ENCODE measurements at places on chromosomes 4 and X.
A peak's percentile ranks its signal among the peaks of the same experiment; 100 is the strongest.

- no peak for DNase-seq
Measured at GRCh38 chr4:177080388-177080787, 229.3 kb upstream of the NEIL3 start.

GRCh38 chr4:138188406-138189084, 53.6 kb downstream of the SLC7A11 start:
- DNase-seq: no peak

GRCh38 chr4:14167876-14168510, 540.5 kb upstream of the BOD1L1 start:
- DNase-seq: no peak

GRCh38 chr4:78542373-78542772, 9.2 kb upstream of the ANXA3 start:
- no peak for DNase-seq

- DNase-seq: no peak
Measured at GRCh38 chr4:181127171-181127570, 1116.0 kb upstream of the TENM3 start.

DNA sequence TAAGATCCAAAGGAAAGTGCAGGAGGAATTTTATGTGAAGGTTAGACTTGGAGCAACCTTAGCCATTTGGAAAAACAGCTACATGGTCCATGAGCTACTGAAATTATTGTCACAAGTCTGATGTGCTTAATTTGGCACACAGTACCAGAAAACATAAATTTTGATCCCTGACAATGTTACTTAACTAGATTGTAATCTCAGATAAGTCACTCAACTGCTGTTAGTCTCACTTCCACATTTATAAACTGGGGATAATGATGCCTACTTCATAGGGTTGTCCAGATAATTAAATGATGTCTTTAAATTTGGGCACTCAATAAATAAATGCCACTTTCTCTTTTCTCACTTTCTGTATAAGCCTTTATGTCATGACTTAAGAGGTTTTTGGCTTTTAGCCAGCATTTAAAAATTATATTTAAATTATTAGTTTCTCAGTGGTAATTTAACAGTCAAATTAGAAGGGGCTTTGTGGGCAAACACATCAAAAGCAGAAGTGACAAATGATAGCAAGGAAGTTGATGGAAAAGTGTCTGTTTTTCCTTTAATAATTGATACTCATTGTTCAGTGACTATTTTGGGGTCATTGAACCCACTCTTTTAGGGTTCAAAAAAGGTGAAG, 58.3 kb downstream of the PAQR3 start:
- DNase-seq: no peak

DNA sequence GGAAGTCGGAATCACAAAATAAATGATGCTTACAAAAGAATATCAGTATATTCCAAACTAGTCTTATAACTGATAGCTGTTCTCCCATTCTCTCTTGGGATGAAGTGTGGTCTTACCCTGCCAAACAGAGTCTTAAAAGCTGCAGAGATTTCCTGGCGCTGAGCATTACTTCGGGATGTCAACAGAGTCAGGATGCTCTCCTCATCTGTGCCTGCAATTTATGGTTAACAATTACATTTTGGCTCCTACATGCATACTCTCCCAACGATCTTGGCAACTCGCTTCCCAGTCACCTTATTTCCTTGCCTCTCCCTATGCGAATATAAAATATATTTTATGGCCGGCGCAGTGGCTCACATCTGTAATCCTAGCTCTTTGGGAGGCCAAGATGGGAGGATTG, 12.2 kb downstream of the ANXA5 start:
- no peak for DNase-seq

- peak; percentile 38 for DNase-seq
Measured at GRCh38 chrX:44343412-44344141, at the start of gene EFHC2. Gene EFHC2, minus strand, starts transcription at chrX:44343672. Its CDS starts 84 bp downstream, at chrX:44343588.

- DNase-seq: no peak
Measured at GRCh38 chrX:65300104-65300809, 234.3 kb downstream of the LAS1L start.

DNA sequence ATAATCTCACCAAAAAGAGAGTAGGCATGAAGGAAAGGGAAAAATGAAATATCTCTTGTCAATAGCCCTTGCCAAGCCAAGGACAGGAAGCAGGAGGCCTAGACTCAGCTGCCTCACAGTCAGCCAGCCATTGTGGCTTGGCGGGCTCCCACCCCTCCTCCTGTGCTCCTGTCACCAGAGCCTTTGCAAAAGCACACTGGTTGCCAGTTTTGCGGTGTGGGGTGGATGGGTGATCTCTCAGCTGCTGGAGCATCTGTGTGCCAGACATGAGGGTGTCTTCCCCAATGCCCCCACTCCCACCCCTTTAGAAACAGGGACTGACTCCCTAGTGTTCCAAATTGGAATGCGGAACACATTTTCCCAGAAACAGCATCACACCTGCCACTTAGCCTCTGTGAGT, 26.1 kb downstream of the ARHGEF6 start:
- no peak for DNase-seq

- DNase-seq: no peak
Measured at GRCh38 chr4:119125931-119126330, 9.7 kb upstream of the MYOZ2 start.

DNA sequence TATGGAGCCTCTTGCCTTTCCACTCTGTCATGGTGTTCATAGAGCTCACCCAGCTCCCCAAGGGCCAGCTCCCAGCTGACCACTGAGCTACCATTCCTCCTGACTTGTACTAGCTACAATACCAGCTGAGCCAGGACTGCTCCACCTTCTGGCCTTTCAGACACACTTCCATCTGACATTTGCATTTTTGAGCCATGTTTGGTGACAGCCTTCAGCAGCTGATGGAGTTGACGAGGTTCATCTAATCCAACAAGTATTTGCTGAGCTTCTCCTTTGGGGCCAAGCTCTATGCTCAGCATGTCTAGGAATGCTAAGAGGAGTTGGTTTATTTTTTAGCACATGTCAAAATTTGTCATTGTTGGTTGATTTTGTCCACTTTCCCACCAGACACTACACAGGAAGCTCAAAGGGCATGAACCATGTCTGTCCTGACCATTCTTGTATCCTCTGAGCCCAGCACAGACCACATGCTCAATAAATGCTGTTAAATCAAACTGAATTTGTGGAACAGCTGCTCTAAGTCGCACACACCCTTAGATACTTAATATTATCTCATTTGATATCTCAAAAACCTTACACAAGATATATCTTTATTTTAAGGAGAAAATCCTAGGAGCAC, 142.6 kb upstream of the PPARGC1A start:
- no peak for DNase-seq

GRCh38 chr4:20194123-20195013, 57.3 kb upstream of the SLIT2 start:
- no peak for DNase-seq

- DNase-seq: no peak
Measured at GRCh38 chrX:68045008-68045577, 388.2 kb downstream of the OPHN1 start.

DNA sequence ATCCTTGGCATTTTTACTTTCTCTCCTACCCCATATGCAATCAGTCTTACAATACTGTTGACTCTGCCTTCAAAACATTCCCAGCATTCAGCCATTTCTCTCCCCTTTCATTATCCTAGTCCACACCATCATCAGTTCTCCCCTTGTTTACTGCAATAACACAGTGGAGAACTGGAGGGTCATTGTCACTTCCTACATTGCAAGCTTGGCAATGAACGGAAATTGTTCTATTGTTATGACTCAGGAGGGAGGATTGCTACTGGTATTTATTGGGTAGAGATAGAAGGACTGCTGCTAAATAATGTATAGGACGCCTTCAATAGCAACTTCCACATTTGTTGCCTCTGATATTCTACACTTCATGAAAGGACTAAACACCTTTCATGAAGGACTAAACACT, 231.8 kb downstream of the BANK1 start:
- DNase-seq: no peak

GRCh38 chrX:46325312-46325877, 219.8 kb downstream of the ZNF674 start:
- DNase-seq: no peak

DNA sequence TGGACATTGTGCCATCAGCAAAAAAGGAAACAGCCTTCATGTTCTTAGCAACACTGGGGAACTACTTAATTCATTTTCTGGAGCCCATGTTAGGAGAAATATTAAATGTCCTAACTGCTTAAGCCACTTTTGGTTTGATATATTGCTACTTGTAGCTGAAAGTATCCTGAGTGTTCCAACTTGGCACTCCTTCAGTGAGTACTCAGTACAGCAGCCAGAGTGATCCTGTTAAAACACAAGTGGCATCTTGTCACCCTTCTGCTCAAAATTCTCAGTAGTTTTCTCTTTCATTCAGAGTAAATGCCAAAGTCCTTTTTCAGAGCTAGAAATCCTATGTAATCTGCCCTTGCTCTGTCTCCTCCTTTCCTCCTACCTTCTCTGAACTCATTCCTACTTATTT, 522.0 kb downstream of the GRID2 start:
- DNase-seq: no peak

DNA sequence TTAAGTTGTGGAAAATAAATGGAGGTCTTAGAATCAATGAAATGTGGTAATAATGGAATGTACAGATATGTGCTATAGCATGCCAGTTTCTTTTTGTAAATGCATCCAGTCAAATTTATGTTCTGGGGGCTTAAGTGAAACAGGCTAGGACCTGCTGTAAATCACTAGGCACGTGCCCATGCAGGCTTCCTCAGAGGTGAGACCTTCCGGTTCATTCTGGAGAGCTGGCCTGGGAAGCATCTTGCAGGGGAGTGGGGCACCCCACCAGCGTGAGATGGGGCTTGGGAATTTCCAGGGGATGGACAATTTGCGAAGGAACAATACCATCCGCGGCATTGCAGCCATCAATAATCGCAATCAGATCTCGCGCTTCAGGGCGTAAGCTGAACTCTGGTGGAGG, 80.1 kb downstream of the SORCS2 start:
- DNase-seq: no peak

DNA sequence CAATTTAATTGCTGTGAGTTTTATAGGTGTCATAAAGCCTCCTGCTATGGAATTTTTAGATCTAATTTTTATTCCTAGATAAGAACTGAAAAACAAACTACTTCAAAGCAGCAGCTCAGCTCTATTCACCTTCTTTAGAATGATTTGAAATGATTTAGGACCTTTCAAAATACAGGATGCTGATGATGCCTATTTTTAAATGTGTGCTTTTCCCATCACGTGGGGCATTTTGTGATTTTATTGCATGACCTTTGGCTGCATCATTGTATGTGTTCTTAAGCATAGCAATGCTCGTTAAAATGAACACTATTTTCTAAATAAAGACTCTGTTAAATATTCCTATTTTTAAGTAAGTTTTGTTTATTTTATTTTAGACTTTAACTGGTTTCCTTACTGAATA, 537.3 kb downstream of the STPG2 start:
- no peak for DNase-seq

DNA sequence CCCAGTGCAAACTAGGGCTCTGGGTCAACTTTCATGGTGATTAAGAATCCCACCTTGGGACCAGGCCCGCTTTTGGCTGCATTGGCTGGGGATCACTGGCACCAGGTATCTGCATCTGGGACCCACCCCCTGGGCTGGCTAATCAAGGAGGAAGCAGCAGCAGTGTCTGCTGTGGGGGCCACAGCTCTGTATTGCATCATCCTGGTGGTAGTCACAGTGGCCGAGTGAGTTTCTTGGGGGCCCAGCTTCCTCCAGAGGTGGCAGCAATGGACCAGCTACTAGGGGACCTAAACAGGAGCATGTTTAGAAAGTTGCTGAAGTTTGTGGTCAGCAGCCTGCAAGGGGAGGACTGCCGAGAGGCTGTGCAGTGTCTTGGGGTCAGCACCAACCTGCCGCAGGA, 15.7 kb downstream of the LNX1 start:
- DNase-seq: no peak

DNA sequence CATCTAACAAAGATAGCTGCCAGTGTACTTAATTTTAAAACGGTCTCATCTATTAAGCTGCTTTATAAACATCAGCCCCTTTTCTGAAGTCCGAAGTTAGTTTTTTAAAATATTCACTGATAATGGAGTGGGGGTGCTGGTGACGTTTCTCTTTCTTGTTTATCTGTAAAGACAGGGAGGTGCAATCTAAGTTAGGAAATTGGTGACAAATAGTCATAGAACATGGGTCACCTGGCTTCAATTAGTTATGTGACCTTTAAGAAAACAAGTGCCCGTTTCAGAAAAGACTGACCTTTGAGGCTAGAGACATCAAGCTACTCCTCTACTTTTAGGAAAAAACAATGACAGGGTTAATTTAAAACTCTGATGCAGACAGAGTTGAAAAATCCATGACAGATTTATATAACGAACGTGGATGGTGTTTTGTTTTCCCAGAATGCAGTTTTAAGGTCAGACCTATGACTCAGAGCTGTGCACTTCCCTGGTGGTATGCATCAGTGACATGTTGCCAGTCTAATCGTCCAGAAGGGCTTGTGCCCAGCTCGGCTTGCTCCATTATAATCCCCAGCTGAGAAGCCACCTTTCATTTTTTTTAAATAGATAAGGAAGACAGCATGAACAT, 38.2 kb downstream of the FHL1 start:
- no peak for DNase-seq

GRCh38 chr4:156197216-156197615, 243.6 kb upstream of the CTSO start:
- DNase-seq: no peak

DNA sequence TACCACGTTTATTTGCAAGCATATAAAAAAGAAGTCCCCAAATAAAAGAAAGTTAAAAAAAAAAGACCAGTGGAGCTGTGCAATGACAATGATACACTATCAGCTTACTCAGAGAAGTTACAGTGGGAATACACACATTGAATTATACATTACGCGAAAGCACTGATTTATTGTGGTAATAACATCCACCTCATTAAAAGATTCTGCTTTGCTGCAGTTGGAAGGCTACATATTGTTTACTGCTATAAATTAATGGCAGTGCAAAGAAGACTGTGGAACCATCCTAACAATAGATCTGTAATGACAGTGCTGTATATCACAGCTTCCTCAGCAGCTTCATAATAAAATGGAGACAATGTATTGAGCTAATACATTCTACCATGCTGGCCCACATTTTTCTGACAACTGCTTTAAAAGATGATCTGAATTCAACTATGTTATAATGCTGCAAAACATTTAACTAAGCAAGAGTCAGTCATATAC, 142.5 kb upstream of the MAB21L2 start:
- no peak for DNase-seq

- no peak for DNase-seq
Measured at GRCh38 chrX:58025979-58026378, 115.7 kb upstream of the ZXDA start.

- DNase-seq: no peak
Measured at GRCh38 chr4:152927737-152928136, 8.4 kb upstream of the FHDC1 start.

GRCh38 chr4:173543266-173543665, 13.2 kb upstream of the HAND2 start:
- DNase-seq: no peak

- DNase-seq: peak; percentile 9
Measured at GRCh38 chrX:132292793-132293192, 73.5 kb upstream of the RAP2C start.

GRCh38 chrX:66751136-66751782, 112.4 kb upstream of the EDA2R start:
- no peak for DNase-seq

GRCh38 chr4:56512166-56512565, 6.6 kb downstream of the ARL9 start:
- no peak for DNase-seq

GRCh38 chr4:7787067-7787466, 152.6 kb downstream of the AFAP1 start:
- DNase-seq: no peak

GRCh38 chr4:164648849-164649212, 105.1 kb upstream of the SMIM31 start:
- DNase-seq: no peak

- no peak for DNase-seq
Measured at GRCh38 chr4:87978681-87979080, 3.2 kb downstream of the SPP1 start.

- DNase-seq: no peak
Measured at GRCh38 chrX:154979629-154980028, 42.9 kb downstream of the F8 start.

Measured in endothelial cell (in vitro differentiated cells).